RPMI7951 (cell line): ENCODE measurements at places on chromosomes 13 and 19. TPM values are rescaled to one million over a fixed set of nuclear protein-coding genes. Genes with fewer than 3 reads are reported as not detected.

Gene PLVAP
- total RNA-seq, result not detected in 2 replicates

Gene ADM5
- total RNA-seq, result 0.72 and 0.78 TPM in 2 replicates

Gene CHMP2A
- total RNA-seq, result 171 and 176 TPM in 2 replicates

Gene SIGLEC12
- not detected in 2 replicates for total RNA-seq

Gene U2AF1L4
- total RNA-seq, result 9.4 and 20.5 TPM in 2 replicates

Gene ZFP36
- total RNA-seq, result 2.9 and 6.4 TPM in 2 replicates

Gene C5AR1
- not detected in 2 replicates for total RNA-seq

Gene ZNF888
- total RNA-seq, result 4.6 and 5.6 TPM in 2 replicates

Gene ARHGAP33
- 2.3 and 5.0 TPM in 2 replicates for total RNA-seq

Gene CYP2F1
- total RNA-seq, result not detected in 2 replicates

Gene NXNL1
- not detected in 2 replicates for total RNA-seq

Gene PEAK3
- 0.20 and 0.24 TPM in 2 replicates for total RNA-seq

Gene ZNF729
- not detected in 2 replicates for total RNA-seq

Gene SPPL2B
- 12.1 and 15.1 TPM in 2 replicates for total RNA-seq

Gene SYCN
- total RNA-seq, result not detected in 2 replicates

Gene PODNL1
- 3.2 and 4.2 TPM in 2 replicates for total RNA-seq

Gene PALM
- 0.10 TPM in 1 of 2 replicates, not detected in the other for total RNA-seq

Gene ARHGEF7
- 12.1 and 16.0 TPM in 2 replicates for total RNA-seq

Gene WDR87
- not detected in 2 replicates for total RNA-seq

Gene ZSCAN4
- total RNA-seq, result not detected in 2 replicates

Gene ZSCAN5A
- total RNA-seq, result 8.9 and 10.9 TPM in 2 replicates

Gene OR7A5
- not detected in 2 replicates for total RNA-seq

Gene DIRAS1
- total RNA-seq, result 0.96 and 1.9 TPM in 2 replicates

Gene GPR183
- total RNA-seq, result 4.9 and 5.1 TPM in 2 replicates

Gene PCDH8
- total RNA-seq, result not detected in 2 replicates

Gene ZNF544
- total RNA-seq, result 43.9 and 57.0 TPM in 2 replicates

Gene RAB3A
- total RNA-seq, result 1.7 and 3.6 TPM in 2 replicates

Gene FXYD7
- not detected in 2 replicates for total RNA-seq

Gene ZNF677
- 12.4 and 14.4 TPM in 2 replicates for total RNA-seq

Gene CAMSAP3
- not detected in 2 replicates for total RNA-seq

Gene COX7A1
- total RNA-seq, result 6.1 and 7.0 TPM in 2 replicates

Gene MRPS12
- total RNA-seq, result 56.4 and 61.2 TPM in 2 replicates

Gene LPAR6
- total RNA-seq, result 10.4 and 11.4 TPM in 2 replicates

Gene SLC8A2
- 2.3 TPM in 1 of 2 replicates, not detected in the other for total RNA-seq

Gene CYP2S1
- 4.4 and 10.3 TPM in 2 replicates for total RNA-seq

Gene KLK2
- not detected in 2 replicates for total RNA-seq

Gene HNRNPM
- 44.6 and 54.3 TPM in 2 replicates for total RNA-seq

Gene GPATCH1
- 5.3 and 5.8 TPM in 2 replicates for total RNA-seq

Gene F10
- total RNA-seq, result not detected in 2 replicates

Gene BRSK1
- total RNA-seq, result 1.1 and 1.2 TPM in 2 replicates

Gene SOX1
- total RNA-seq, result not detected in 2 replicates

Gene SPACA4
- total RNA-seq, result not detected in 2 replicates

Gene PGLYRP1
- not detected in 2 replicates for total RNA-seq

Gene ZNF66
- 2.2 and 5.2 TPM in 2 replicates for total RNA-seq

Gene ADGRE2
- total RNA-seq, result 3.9 and 6.1 TPM in 2 replicates

Gene RGCC
- total RNA-seq, result 0.36 and 0.88 TPM in 2 replicates

Gene TSKS
- not detected in 2 replicates for total RNA-seq

Gene NFIX
- 19.6 and 22.5 TPM in 2 replicates for total RNA-seq

Gene TYROBP
- not detected in 2 replicates for total RNA-seq

Gene GRIK5
- total RNA-seq, result not detected in 2 replicates

Gene ZNF222
- 4.8 and 6.2 TPM in 2 replicates for total RNA-seq

Gene FPR3
- 0.60 and 0.98 TPM in 2 replicates for total RNA-seq

Gene HCST
- total RNA-seq, result 1.9 TPM in 1 of 2 replicates, not detected in the other

Gene CNFN
- total RNA-seq, result 1.1 TPM in 1 of 2 replicates, not detected in the other

Gene UNC13A
- 0.10 and 0.12 TPM in 2 replicates for total RNA-seq

Gene ZNF865
- total RNA-seq, result 0.12 and 0.68 TPM in 2 replicates
